ENCODE measurements at places on chromosomes 1 and 21.
A peak's percentile ranks its signal among the peaks of the same experiment; 100 is the strongest.

DNA sequence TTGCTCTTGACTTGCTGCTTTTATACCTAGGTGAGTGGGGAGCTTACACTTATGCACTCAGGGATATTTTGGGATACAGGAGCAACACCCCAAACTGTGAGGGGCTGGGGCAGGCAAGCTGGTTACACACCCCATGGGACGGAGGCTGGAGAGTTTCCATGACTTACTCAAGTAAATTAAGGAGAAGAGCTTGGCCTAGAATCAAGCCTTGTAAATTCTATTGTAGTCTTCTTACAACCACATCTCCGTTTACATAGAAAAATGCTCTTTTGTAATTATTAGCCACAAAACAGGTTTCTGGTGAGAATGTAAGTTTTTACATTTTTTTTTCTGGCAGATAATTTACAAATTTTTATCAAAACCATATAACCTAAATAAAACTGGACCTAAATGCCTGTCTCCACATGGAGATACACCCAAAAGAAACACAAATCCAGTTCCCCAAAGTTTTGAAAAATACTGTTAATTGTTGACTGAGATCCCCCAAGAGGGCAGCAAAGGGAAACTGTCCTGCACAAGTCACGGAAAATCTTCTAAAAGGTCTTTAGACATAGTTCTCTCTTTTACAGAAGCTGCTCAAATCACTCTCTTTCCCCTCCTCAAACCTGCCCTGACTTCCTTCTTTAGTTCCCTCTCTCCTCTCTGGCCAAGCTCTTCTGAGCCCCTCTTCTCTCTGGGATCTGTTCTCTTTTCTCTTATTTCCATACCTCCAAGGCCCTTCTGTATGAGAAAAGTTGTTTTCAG, 134.0 kb downstream of the HIVEP3 start:
- DNase-seq: no peak

DNA sequence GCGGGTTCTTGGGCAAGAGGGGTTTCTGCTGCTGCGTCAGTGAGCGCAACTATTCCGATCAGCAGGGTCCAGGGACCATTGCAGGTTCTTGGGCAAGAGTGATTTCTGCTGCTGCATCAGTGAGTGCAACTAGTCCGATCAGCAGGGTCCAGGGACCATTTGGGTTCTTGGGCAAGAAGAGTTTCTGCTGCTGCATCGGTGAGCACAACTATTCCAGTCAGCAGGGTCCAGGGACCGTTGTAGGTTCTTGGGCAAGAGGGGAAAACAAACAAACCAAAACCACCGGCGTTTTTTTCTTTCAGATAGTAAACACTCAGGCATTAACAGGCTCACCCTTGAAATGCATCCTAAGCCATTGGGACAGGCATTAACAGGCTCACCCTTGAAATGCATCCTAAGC, 32.6 kb downstream of the SPATA6 start:
- no peak for DNase-seq

DNA sequence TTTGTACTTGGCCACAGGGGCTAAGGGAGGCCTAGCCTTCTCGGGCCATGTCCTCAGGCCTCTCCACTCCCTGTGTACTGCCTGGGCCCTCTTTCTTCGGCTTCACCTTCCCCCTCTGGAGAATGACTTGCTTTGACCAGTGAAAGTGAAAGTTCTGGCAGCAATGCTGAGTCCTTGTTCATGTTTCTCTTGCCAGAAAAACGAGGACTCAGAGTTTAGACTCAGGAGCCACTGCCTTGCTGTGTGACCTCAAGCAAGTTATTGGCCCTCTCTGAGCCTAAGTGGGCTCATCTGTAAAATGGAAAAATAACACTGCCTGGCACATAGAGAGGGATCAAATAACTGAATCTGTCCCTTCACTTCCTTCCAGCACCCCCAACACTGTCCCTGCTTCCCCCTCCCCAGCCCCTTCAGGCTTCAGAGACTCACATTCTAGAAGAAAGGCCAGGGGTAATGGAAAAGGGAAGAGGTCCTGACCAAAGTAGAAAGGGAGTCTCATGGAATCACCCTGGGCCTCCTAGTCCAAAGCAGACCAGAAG, 1.5 kb downstream of the C1QA start:
- DNase-seq: no peak

DNA sequence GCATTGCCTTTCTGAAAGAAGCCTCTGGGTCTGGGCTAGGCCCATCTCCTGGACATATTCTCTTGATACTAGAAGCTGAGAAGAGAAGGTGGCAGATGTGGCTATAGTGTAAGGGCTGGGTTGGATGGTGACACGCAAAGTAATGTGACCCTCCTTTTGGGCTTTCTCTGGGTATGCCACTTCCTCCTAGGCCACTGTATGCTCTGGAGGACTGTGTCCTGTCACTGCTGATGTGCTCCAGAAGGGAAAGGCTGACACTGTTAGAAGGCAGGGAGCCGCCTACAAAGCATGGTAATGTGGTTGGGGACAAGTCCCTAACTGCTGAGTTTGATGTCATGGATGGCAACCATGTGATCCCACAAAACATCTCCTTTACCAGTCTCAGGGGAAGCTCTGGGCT, 112.1 kb downstream of the BCAR3 start:
- no peak for DNase-seq

GRCh38 chr21:27795418-27795817, 828.5 kb upstream of the ADAMTS5 start:
- DNase-seq: no peak

DNA sequence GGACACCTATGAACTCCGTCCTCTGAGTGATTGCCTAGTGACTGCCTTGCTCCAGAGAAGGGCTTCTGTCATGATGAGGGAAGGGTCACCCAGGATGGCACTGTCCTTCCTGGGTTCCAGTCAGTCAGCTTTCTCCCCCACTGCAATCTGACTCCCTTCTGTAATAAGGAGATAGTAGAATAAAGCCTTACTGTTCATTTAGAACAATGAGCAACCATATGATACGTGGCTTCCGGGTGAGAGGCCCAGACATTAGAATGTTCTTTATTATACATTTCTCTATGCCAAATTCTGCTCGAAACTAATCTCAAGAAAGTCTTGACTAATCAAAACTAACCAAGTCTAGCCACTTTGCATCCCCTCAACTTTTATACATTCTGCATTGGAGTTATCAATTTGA, 8.5 kb upstream of the MTMR11 start:
- DNase-seq: no peak

- no peak for DNase-seq
Measured at GRCh38 chr1:212355230-212355969, 59.3 kb downstream of the PACC1 start.

- no peak for DNase-seq
Measured at GRCh38 chr1:186214791-186215190, 160.3 kb downstream of the TPR start.

- DNase-seq: peak; percentile 71
Measured at GRCh38 chr1:84936116-84936810, 43.3 kb upstream of the LPAR3 start.

DNA sequence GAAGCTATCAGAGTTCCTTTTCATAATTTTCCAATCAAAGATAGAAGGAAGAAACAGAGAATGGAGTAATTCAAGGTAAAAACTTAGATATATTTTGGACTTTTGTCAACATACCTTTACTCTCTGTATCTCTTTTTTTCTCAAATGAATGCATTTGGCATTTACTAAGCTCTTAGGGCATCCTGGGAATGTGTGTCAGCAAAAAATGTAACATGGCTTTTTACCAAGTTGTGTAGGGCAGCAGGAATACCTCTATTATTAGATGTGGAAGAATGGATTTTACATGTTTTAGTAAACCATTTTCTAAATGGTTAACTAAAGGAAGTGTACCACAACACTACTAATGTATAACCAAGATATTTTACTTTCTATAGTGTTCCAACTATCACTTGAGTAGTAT, 4.2 kb upstream of the COL11A1 start:
- no peak for DNase-seq

DNA sequence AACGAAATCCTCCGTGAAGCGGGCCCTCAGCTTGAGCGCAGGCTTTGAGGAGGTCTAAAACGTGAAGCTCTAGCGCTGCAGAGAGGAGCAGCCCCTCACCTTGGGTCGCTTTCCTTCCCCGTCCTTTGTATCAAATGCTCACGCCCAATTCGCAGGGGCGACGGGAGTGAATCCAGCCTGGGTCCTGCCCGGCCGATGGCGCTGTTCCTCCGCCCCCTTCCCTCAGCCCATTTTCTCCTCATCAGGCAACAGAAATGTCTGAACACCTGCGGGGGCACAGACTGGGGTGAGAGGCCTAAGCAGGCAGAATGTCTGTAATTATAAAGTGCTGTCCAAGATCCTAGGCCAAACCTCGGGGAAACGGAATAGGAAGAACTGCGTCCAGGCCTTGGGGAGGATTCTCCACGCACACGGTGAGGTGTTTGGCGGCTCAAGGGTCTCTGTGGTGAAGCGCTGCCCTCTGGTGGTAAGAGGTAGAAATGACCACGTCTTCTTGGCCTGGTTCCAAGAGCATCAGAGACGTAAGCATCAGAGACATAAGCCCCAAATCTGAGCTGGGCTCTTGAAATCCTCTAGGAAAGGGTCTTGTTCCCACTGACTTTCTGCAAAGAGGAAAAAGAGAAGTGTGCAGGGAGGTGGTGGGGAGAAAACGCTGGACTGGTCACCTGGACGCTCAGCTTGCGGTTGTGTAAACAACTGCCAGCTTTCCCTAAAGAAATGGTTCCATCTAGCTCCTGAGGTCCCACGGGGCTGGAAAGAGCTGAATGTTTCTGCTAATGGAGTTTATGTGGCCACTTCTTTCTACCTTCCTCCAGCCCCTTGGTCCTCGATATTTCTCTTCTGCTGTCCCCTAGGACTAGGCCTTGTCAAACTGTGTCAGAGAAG, 92.1 kb upstream of the CD53 start:
- peak; percentile 86 for DNase-seq

- DNase-seq: no peak
Measured at GRCh38 chr1:36339215-36339614, 15.8 kb upstream of the EVA1B start.

- DNase-seq: no peak
Measured at GRCh38 chr1:240515505-240515904, 96.5 kb downstream of the GREM2 start.

DNA sequence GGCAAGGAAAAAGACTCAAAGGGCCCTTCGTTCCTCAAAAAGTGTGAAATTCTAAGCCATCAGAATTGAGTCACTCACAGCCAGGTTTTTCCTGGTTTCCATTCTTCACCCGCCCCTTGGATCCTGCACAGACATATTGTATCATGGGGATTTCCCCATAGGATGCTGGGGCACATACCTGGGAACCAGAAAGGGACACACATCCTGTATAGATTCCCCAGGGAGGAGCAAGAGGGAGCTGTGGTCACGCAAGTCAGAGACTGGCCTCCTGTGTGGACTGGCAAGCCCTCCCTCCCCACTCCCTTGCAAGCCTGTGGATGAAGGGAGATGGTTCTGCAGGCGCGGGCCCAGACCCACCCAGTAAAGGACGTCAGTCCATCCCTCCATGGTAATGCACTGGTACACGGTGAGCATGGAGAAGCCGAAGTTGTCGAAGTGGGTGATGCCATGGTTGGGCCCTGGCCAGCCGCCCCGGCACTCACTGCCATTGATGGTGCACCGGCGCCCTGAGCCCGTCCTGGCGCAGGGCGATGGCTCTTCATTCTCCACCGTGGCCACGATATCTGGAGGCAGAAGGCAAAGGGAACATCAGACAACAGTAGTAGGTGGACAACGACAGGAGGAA, 23.2 kb downstream of the CACNA1S start:
- DNase-seq: no peak

DNA sequence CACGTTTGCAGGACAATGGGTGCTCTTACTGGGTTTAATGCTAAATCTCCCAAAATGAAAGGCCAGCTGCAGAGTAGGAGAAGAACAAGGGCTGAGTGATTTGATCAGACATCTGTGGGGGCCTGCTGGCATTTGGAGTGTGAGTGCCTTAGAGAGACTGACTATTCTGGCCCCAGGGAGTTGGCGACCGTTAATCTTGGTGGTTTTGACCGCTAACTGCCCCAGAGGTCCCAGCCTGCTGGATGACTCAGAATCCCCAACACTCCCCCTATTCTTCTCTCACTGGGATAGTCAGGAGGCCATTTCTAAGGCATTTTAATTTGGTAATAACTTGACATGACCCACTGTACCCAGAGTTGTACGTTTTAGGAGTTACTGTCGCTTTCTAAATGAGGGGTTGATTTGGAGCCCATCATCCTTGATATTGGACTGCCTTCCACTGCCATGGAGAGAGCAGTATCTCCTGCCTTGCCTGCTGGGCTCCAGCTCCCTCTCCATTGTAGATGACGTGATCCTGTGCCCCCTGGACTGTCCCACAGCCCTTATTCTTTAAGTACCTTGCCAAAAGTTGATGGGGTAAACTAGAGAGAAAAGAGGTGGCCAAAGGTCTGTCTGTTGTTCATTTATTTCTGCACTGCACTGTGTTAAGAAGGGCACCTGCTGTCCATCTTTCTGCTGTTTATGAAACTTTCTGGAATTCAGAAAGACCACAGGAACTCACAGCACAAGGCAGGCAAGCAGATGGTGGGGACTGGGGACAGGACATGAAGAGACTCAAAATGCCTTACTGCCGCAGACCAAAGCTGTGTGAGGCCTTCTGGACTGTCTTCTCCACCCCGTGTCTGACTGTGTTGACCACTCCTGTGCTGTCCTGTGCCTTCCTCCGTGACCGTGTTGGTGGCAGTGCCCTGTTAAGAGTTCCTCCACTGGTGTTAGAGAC, 98.2 kb upstream of the ARTN start:
- DNase-seq: no peak

GRCh38 chr1:16371725-16372124, 4.7 kb downstream of the SZRD1 start:
- peak; percentile 55 for DNase-seq

- DNase-seq: no peak
Measured at GRCh38 chr21:38460171-38460742, 38.0 kb downstream of the ERG start.

Data from CD4-positive, alpha-beta T cell treated with Interleukin-17A for 1 hour (primary cell).